Sigmoid colon (tissue), 7 donors: ENCODE measurements at places on chromosomes 13 and 19.

GRCh38 chr13:94994506-94994905 is 282.2 kb upstream of the SOX21 start:
- no peak for DNase-seq

- no peak for DNase-seq
Measured at GRCh38 chr19:14616407-14616806, 33.5 kb downstream of the CLEC17A start.

DNA sequence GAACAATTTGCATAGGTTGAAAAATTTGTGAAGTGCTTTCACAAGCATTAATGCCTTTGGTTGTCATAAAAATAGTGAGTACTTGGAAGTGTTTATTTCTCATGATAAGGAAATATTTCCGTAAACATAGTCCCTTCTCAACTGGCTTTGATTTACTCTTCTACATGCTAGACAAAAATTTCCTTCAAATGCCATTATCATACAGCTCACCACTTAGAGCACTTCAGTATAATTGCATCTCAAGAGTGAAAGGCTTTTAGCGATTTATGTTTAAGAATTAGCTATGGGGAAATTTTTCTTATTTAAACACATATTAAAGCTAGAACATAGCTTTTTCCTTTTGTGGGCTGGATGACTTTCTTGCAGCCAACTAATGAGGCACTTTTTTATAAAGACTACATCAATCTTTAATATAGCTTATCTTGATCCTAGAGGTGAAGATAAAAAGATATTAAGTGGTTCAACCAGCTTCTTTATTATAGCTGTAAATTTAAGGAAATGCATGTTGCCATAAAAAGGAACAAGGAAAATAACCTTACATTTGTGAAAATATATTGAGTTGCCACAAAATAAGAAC is 656.8 kb downstream of the SLITRK6 start:
- no peak for DNase-seq

DNA sequence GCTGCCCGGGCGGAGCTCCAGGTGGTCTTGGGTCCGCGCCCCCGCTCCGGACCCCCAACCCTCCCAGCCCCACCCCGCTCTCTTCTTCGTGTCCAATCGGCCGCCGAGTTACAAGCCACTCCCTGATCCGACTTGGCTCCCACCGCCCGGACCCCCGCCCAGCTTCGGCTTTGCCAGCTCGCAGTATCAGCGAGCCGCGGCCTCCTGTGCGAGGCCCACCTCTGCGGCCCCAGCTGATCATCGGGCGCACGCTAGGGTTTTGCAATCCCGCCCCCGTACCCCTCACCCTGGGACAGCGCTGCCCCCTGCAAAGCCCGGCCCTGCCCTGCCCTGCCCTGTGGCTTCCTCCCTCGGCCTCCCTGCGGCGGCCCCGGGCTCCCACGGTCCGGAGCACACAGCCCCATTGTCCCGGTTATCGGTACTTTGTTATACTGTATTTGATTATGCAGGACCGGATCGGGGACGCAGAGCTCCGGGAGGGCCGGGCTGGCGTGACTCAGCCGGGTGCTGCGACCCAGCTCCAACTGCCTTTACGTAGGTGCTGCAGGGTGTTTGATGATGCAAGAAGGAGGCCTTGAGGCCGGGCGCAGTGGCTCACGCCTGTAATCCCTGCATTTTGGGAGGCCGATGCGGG is 598 bp upstream of the LPAR2 start:
- DNase-seq, result no peak

GRCh38 chr19:556611-557382 is 12.9 kb downstream of the GZMM start:
- DNase-seq, result no peak

- DNase-seq, result no peak
Measured at GRCh38 chr13:42487221-42487620, 86.7 kb upstream of the TNFSF11 start.

GRCh38 chr13:93254775-93255174 is 28.2 kb downstream of the GPC6 start:
- no peak for DNase-seq

- no peak for DNase-seq
Measured at GRCh38 chr13:85557691-85558467, 241.3 kb downstream of the SLITRK6 start.
